Colonic mucosa (tissue), 4 donors: ENCODE measurements at places on chromosomes 4 and X.
A peak's percentile ranks its signal among the peaks of the same experiment; 100 is the strongest.

- no peak for DNase-seq
Observed at GRCh38 chr4:17786567-17786966, 5.1 kb upstream of the FAM184B start.

DNA sequence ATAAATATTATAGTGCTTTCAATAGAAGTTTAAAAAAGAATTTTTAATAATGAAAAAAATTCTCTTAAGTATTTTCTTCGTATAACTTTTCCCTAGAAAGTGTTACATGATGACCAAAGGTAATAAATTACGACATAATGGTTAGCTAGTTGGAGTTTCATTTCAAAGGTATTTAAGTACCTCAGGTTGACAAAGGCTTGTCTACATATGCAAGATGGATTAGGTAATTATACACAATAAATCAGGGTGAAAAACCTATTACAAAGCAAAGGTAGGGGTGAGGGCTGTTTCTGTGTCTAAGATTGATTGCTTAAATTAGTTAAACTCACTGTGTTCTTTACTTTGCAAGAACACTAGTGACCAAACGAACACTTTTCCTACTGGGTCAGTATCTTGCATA, 508.5 kb upstream of the FAT1 start:
- no peak for DNase-seq

DNA sequence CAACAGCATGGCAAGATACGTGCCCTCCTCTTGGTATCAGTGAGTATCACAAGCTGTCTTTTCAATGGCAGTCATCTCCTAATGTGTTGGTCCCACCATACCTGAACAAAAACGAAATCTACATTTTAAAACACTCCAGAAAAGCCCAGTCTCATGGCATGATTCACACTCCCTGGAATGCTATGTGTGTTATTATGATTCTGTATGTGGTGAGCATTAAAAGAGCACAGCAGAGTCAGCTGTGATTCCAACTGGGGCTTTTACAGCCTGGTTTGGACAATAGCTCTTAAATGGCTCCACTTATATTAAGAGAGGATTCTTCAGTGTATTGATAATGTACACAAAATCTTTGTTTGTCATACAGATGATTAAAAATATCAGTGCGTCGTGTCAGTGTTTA, 274.1 kb upstream of the GK2 start:
- DNase-seq: no peak

DNA sequence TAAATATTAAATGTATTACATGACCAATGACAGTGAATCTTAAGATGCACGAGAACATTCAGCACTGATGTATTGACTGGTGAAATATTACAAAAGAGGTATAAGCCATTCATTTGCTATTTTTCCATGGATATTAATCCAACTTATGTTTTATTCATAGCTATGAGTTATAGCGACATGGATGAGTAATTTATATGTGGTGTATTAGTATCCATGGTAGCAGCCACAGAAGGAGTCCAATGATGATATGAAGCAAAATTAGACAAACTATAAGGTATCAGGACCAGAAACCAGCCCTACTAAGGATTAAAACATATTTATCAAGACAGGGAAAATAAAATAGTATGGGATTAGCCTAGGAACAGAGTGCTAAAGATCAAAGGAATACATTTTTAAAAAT, 50.7 kb downstream of the THAP9 start:
- DNase-seq: no peak

DNA sequence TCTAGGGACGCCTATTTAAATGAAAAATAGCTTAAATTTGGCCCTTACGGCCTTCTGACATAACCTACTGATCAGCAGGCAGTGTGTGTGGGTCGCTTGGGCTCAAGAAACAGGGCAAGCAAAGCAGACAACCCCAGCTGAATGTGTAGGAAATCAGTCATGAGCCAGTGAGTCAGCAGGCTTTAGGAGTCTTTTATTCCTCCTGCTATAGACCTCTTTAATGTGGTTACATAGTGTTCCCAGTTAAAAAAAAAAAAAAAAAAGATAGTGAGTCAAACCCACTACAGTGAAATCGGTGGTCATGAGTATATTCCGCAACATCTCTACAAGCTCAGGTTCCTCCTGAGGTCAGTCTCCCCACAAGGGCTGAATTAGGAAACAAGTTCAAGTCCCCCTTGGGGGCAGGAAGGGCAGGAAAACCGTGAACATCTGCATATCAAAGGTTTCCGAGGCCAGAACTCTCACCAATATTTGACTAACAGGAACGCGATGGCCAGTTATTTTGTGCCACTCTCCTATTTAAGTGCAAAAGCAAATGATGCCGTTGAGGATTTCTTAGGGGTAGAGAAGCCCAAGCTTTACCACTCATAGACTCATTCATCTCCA, 32.7 kb downstream of the ACSL1 start:
- no peak for DNase-seq

DNA sequence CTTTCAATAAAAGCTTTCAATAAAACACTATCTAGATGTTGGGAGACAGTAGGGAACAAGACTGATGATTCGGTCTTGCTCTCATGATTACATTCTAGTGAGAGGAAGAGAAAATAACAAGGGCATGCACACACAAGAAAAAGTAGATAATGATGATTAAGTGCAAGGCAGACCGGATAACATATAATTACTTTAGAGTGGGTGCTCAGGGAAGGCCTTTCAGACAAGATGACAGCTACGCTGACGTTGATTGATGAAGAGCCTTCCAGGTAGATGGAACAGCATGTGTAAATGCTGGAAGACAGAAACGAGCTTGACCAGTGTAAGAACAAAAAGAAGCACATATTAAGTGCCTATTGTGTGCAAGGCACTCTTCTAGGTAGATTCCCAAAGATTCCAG, 43.4 kb downstream of the TXK start:
- DNase-seq: no peak

- DNase-seq: peak; percentile 89
Observed at GRCh38 chrX:16946361-16946964, at the start of gene REPS2. REPS2 (plus strand) TSS chrX:16946658; CDS start chrX:16946862, 204 bp downstream.

DNA sequence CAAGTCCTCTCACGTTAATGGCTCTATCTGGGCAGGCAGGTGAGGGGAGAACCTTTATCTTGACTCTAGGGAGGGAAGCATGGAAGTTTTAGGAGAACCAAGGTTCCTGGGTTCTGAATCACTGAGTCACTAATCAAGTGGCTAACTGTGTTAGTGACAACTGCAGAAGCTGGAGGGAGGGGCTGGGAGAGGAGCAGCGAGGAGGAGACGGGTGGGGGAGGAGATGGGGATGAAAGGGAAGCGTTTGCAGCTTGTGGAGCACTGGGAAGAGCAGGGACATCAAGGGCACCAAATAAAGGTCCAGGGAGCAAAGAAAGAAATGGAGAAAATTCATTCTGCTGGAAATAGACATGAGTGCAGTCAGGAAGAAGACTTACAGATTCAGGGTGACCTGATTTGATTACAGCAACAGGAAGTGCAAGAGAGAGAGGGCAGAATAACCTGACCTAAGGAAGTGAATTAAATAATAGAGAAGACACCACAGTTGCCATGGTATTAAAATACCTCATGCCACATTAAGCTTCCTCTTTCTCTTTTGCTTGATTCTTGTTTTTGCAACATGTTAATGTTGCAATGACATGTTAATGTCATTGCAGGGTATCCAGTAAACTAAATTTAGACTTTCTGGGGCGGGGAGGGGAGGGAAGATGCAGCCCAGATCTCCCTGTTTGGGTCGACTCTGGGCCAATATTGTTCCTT, 4.5 kb upstream of the SETD7 start:
- DNase-seq: no peak

GRCh38 chr4:81631958-81632441, 160.3 kb upstream of the RASGEF1B start:
- no peak for DNase-seq

DNA sequence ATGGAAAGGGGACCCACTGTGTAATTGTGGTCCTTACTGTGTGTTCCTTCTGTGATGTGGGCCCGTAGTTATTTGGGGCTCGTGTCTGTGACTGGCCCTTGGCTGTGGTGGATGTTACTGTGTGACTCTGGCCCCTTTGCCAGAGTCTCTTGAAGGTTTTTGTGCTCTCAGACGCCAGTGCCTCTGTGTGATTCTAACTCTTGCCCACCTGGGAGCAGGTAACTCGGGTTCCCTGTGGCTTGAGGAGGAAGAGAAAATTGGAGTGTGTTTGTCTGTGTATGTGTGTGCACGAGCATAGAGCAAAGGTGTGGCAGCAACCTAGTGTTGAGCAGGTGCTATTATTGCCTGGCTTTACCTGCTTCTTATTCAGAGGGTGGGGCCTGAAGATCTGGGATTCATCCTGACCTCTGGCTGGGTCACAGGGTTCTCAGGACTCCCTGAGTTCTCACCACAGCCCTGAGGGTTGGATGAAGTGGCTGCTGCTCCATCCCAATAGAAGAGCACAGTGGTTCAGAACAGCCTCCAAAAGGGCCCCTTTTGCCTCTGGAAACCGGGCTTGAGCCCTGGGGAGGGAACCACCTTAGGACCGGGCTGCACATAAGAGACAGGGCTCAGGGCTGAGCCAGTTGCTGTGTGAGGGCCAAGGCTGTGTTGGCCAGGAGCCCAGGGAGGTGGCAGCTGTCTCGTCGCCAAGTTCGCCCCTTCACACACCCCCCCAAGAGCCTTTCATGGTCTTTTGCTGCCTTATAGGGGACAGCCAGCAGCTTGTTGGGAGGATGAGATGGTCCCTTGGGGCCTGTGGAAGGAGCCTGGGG, 1.3 kb downstream of the RBM10 start:
- DNase-seq: peak; percentile 52

DNA sequence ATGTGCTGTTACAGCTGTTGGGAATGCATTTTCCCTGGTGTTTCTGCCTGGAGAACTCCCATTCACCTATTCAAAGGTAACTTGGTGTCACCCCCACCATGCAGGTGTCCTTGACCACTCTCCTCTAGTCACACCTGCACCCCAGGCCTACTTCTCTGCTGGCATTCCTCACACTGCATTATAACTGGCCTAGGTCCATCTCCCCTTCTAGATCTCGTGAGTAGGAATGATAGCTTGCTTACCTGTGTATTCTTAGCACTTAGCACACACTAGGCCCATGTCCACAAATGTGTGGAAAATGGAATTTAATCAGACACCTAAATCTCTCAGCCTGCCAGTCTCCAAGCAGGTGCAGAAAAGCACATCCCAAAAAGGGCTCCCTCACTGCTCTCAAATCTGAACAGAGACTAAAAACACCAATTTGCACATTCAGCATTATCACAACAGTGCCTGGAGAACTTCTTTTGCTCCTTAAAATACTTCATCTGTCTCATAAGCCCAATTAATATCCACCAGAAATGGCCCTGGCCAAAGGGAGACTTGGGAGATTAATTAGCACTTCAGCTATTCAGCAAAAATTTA, 18.3 kb downstream of the SCD5 start:
- DNase-seq: no peak

GRCh38 chr4:17811078-17811603, 362 bp downstream of the NCAPG start:
- peak; percentile 41 for DNase-seq

DNA sequence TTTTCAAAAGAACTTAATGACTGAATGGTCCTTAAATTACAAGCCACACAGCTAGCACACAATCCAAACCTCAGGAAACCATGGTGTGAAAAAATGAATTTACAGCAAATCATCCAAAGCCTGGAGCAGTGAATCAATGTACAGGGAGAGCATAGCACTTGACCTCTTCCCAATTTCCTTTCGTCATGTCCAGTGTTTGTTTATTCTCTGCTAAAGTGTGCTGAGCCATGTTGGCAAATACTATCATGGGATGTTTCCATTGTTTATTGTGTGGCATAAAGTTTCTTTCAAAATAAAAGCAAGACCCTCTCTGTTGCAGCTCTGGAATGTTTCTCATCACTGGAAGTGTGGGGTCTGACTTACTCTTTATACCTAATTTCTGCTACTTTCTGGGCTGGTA, 25.4 kb upstream of the FAM47B start:
- no peak for DNase-seq

GRCh38 chr4:141314627-141315026, 93.9 kb downstream of the ZNF330 start:
- no peak for DNase-seq

GRCh38 chrX:85244450-85245211, 840 bp downstream of the ZNF711 start:
- DNase-seq: peak; percentile 24

DNA sequence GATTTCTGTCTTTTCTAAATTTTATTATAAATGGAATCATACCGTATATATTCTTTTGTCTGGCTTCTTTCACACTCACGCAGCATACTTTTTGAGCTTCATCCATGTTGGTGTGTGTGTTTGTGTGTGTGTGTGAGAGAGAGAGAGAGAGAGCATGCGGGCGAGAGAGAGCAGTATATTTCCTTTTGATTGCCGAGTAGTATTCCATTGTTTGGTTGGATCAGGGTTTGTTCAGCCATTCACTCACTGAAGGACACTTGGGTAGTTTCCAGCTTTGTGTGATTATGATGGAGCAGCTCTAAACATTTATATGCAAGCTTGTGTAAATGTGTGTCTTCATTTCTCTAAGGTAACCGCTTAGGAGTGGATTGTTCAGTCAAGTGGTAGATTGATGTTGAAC, 3.1 kb upstream of the L1CAM start:
- no peak for DNase-seq

DNA sequence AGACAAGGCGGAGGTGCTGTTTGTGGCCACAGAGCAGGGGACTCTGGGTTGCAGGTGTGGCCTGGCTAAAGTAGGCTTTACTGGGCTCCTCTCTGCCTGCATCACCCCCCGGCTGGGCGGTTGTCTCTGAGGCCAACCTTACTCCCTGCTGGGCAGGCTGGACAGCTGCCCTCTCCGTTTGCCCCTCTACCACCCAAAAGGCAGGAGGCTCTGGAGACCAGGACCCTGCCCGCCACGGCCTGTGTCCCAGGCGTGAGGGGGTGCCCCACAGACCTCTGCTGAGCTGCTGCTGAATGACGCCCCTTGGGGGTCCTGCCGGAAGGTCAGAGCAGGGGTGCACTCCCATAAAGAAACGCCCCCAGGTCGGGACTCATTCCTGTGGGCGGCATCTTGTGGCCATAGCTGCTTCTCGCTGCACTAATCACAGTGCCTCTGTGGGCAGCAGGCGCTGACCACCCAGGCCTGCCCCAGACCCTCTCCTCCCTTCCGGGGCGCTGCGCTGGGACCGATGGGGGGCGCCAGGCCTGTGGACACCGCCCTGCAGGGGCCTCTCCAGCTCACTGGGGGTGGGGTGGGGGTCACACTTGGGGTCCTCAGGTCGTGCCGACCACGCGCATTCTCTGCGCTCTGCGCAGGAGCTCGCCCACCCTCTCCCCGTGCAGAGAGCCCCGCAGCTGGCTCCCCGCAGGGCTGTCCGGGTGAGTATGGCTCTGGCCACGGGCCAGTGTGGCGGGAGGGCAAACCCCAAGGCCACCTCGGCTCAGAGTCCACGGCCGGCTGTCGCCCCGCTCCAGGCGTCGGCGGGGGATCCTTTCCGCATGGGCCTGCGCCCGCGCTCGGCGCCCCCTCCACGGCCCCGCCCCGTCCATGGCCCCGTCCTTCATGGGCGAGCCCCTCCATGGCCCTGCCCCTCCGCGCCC, 920 bp downstream of the HTT-AS start:
- peak; percentile 23 for DNase-seq

DNA sequence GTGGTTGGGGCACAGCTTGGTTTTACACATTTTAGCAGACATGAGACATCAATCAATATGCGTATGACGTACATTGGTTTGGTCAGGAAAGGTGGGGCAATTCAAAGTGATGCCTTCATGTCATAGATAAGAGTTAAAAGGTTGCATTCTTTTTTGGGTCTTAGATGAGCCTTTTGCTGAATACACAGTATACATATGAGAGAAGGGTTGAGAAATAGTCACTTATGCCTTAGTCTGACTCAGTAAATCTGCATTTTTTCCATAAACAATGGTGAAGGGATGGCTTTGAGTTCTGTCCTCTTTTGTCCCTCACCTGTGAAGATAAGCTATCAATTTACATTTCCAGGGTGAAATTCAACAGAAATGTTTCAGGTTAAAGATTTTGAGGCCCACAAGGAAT, 43.9 kb upstream of the UGT2B15 start:
- no peak for DNase-seq
